ENCODE measurements at places on chromosomes 3 and 15.

- DNase-seq: no peak
Observed at GRCh38 chr3:114855839-114856238, 291.2 kb downstream of the ZBTB20 start.

DNA sequence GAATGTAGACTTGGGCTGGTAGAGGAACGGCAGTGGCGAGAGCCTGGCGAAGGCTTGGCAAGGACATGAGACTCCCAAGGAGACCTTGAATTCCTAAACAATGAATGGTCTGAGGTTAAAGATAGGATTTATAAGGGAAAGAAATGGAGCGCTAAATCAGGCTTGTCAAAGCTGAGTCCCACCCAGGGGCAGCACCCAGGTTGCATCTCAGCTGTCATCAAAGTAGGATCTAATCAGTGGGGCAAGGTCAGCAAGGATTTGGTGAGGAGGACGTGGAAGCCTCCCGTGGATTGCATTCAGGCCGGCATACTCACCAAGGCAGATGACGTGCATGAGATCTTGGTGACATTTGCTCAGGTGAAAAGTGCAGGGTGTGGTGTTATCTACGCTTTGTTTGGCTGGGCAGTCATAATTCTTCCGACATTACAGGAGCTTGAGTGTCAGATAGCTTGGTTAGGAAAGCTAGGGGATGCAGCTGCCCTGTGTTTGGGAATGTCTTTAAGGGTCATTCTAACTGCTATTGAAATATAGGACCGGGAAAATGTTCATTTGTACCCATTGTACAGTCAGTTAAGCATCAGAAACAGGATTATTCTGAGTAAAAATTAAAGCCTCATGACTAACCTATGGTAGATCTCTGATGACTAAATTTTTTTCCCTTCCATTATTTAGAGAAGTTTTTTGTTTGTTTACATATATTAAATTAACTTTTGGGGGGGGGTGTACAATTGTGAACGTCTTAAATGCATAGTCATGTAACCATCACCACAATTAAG is 99.4 kb upstream of the TSC22D2 start:
- DNase-seq: no peak

DNA sequence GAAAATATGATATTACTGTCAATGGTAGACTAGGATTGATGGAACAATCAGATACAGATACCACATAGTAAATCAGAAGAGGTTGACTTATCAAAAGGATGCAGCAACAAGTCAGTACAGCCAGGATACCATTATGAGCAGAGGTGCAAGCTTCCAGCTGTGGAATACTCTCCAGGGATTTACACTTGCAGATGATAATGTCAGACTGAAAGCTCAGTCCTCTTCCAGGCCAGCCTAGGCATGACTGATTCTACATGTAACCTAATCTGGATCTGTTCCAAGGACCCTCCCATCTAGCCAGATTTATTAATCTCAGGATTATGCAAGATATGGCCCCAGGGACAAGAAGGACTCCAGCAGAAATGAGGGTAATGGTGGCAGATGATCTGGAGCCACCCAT is 8.2 kb downstream of the FILIP1L start:
- DNase-seq: no peak

- peak; percentile 63 for DNase-seq
Observed at GRCh38 chr15:63466378-63467192, 37.8 kb upstream of the USP3 start.

- peak; percentile 92 for DNase-seq
Observed at GRCh38 chr3:24237971-24238706, 256.5 kb downstream of the THRB start.

GRCh38 chr3:32583708-32584107 is 13.1 kb upstream of the DYNC1LI1 start:
- no peak for DNase-seq

DNA sequence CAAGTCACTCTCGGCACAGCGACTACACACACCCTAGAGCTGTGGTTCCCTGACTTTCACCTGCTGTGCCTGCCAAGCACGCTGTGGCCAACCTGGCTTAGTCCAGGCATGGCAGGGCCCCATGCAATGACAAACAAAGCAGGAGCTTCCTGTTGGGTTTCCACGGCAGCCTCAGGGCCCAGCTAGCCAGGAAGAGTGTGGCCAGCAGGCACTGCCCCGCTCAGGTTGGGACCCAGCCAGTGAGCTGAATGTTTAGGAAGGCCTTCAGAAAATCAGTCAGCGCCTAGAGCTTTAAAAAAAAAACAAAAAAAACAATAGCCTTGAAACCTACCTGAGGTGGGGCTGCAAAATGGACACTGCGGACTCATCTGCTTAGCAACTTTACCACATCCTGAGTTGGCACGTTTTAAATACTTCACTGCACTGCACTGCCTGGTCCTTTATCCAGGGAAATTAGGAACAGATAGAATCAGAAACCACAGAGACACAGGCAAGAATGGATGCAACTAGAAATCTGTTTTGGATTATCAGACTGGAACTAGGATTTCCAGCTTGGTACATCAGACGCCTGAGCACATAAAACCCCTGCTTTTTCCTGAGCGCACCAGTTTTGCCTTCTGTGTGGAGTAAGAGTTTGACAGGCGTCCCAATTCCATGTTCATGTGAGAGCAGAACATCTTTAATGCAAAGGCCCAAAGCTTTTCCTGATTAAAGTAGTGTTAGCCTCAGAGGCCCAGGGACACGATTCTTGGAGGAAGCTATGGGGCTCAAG is 36.2 kb upstream of the LDHAL6B start:
- peak; percentile 98 for DNase-seq

DNA sequence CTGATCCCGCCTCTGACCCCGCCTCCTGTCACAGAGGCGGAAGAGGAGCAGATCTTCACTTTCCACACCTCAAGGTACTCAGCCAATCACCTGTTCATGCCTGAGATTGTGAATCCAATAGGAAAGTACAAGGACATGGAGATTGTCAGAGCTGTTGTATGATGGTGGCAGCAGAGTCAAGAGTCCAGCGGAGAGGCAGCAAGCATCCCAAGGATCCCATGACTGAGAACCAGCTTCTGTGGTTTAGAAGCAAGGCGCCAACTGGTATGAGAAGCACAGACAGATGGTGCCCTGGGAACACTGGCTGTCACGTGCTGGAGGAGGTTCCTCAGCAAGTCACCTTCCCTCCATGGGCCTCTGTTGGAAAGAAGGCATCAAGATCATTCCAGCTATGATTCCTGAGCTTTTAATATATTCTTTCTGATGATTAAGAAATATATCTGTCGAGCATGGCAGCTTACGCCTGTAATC is 93.9 kb downstream of the CPN2 start:
- DNase-seq: no peak

DNA sequence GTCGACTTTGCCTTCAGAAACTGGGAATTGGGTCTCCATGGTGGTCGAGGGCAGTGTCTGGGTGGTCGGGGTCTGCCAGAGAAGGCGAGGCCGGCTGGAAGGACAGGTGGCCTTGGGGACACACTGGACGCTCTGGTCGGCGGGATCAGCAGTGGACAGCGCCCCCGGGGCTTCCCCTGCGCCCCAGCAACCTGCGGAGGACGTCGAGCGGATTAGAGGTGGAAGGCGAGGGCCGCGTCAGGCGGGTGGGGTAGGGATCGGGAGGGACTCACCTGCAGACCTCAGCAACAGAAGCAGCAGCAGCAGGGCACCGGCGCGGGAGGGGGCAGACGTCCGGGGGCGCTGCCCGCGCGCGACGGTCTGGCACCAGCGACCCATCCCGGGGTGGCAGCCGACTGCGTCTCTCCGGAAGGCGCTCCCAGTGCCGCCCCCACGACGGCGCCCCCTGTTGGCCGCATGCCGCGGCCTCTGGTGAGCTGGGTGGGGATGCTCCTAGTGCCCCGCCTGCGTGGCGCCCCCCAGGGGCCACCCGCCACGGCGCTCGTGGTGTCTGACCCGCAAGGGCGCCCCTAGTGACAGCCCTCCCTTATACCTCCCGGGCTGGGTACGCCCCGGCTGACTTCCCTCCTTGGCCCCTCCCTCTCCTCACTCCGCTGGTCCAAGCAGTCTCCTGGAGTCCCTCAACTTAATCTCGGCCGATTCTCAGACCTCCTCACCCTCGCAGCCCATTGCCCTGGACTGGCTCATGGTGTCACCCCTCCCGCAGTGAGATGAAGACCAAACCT is at the start of gene PRSS50:
Gene PRSS50 (minus strand): TSS at position 423 of the 785 bp plus-strand sequence. CDS start 45 bp downstream, at position 378.
- DNase-seq: no peak

GRCh38 chr3:139231555-139232281 is 112.1 kb upstream of the MRPS22 start:
- DNase-seq: no peak

- no peak for DNase-seq
Observed at GRCh38 chr3:114221165-114221880, 16.1 kb downstream of the ZNF80 start.

GRCh38 chr15:85142312-85142711 is 160.7 kb downstream of the PDE8A start:
- DNase-seq: peak; percentile 49

GRCh38 chr3:30354972-30355371 is 251.4 kb upstream of the TGFBR2 start:
- DNase-seq: no peak

GRCh38 chr3:49501842-49502241 is 31.8 kb downstream of the DAG1 start:
- DNase-seq: no peak

- no peak for DNase-seq
Observed at GRCh38 chr3:141401573-141402475, 33.5 kb downstream of the ZBTB38 start.

- DNase-seq: no peak
Observed at GRCh38 chr15:71718116-71718910, 92.0 kb upstream of the NR2E3 start.

DNA sequence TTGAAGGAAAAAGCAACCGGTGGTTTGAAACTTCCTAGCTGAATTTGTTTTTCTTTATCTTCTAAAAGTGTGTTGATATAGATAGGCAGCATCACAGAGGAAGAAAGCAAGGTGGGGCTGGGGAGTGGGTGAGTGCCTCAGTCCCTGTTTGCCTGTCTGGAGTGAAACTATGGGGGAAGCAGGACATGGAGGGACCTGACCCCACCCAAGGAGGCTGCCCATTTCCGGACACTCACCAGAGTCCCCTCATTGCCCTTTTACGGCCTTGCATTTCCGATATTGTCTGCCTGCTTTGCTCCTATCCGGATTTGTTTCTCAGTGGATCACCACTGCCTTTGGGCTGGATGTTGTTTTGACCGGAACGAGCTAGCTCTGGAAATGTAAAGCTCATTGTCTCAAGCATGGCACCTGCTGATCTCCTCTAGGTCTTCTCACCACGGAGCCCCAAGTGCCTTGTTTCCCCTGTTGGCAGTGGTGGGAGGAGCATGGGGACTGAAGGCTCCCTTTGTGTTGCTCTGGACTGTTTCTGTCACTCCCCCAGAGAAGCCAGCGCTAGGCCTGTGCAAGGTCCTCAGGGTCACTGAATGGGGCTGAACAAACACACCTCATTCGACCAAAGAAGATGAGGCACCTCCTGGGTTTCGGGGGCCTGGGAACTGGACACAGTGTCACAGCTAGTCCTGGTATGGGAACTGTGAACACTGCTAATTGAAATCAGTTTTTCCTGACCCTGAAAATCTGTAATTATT is 7.0 kb downstream of the CLDN11 start:
- DNase-seq: no peak

- DNase-seq: no peak
Observed at GRCh38 chr3:155356594-155357370, 63.3 kb upstream of the STRIT1 start.

DNA sequence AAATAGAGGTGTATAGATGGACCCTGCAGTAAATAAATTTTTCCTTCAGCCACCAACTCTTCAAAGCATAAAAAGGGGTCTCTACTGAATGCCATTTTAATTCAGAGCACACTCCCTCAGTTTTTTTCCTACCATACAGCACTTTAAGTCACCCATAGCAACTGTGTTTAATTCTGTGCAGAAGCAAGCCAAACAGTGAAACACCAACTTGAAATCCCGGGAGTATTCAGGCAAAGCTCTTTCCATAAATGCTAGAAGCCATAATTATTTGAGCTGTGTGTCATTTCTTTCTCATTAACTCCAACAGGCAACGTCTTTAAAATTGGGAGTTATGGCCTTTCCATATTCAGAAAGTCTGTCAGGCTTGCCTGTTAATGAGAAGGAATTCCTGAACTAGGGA is 562.1 kb downstream of the GRM7 start:
- no peak for DNase-seq

DNA sequence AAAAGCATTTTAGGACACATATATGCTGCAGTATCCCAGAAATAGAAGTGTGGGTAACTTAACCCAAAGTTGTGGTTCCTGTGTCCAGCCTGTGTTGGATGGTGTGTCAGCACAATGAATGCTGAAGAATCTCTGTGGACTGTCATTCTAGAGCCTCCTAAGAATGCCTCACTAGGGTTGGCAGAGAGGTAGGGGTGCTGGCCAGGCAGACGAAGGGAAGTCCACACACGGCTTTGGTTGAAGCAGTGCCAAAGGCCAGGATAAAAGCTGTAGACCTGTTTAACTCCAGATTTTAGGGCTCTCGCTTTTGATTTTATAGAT is 43.7 kb upstream of the TIPARP start:
- DNase-seq: no peak

- no peak for DNase-seq
Observed at GRCh38 chr3:113227146-113227545, 15.8 kb downstream of the BOC start.

GRCh38 chr15:51382787-51383186 is 41.3 kb downstream of the GLDN start:
- DNase-seq: no peak

DNA sequence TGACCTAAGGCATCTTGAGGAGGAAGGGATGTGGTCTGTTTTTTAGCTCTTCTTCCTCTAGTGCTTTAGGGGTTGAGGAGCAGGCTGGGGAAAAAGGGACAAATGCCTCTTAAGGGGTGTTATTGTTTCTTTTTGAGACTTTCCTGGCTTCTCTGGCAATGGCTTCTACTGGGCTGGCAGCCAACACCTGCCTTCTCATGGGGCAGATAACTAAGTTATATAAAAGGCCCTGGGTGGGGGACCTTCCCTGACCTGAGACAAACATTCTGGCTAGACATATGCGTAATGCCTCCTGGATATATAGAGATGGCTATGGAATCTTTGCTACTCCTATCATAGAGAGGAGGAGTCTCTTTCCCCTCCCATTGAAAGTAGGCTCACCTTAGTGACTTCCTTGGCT is 179.2 kb upstream of the PROK2 start:
- DNase-seq: no peak

DNA sequence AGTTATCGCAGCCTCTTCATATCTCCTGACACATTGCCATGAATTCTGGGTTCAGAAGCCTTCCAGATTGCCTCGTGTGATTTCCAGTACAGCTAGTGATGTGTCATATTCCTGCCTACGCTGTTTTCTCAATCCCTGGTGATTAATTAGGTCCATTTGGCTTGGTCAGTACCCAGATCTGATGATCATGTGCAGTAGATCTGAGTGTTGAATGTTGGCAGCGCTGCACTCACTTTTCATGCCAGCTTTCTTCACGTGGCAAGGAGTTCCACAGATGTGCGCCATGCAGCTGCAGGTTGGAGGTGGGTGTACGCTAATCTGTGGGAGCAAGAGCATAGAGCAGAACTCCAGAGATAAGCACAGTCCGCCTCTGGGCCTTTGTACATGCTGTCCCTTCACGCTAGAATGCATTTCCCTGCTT is 86.9 kb upstream of the COL6A5 start:
- DNase-seq: peak; percentile 15

DNA sequence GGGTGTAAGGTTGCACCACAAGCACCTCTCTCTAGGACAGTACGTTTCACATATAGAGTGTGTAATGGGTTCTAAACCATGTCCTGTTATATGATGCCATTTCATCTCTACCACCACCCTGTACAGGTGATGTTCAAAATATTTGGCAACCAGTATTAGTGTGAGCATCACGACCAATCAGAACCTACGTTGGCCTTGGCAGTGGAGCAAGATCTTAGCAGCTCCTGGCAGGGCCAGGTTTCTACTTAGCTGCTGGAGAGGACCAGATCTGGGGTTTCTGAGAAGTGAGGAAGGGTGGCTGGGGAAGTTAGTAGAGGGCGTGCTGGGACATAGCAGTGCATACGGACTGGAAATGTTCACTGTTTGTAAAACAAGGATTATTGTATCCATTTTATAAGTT is 23.1 kb upstream of the MITF start:
- no peak for DNase-seq
